SJCRH30 (cell line): ENCODE measurements at places on chromosomes 13 and 19. TPM values are rescaled to one million over a fixed set of nuclear protein-coding genes. Genes with fewer than 3 reads are reported as not detected.

- no peak for DNase-seq
Measured at GRCh38 chr13:84455143-84455905, 573.0 kb upstream of the SLITRK1 start.

DNA sequence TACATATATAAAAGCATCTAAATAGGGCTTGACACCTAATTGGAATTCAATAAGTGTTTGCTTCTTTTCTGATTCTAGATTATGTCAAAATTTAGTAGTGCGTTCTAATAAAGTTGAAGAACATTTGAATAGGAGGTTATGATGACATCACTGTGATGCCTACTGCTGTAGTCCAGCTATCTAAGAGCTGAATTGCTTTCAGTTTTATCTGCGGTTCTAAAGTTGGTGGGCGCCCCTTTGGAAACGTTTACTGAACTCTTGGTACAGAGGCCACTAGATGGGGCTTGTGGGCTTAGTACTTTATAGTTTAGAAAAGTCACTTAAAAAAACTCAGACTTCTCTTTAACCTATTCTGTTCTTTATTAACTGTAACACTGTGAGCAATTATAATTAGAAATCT lies 776.9 kb downstream of the GPC5 start:
- DNase-seq = peak; percentile 59

DNA sequence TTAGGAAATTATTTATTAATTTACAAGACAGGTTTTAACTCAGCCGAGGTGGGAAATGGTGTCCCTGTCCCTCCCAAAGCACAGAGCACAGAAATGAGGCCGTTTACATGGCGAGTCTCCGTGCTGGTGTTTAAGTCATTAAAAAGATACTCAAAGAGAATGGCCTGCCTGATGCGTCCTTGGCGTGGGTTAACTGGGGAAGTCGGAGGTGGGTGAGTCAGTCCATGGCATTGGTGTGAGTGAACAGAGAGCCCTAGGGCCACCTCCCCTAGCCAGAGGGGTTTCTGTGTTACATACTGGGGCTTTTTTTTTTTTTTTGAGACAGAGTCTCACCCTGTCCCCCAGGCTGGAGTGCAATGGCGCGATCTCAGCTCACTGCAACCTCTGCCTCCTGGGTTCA lies 3.9 kb downstream of the FEM1A start:
- DNase-seq = no peak

GRCh38 chr13:29819143-29819542 lies 31.3 kb downstream of the UBL3 start:
- DNase-seq = no peak

CRLF1 gene
- 20.6 and 22.1 TPM in 2 replicates for total RNA-seq
